ENCODE measurements at places on chromosomes 4 and X.
A peak's percentile ranks its signal among the peaks of the same experiment; 100 is the strongest.

DNA sequence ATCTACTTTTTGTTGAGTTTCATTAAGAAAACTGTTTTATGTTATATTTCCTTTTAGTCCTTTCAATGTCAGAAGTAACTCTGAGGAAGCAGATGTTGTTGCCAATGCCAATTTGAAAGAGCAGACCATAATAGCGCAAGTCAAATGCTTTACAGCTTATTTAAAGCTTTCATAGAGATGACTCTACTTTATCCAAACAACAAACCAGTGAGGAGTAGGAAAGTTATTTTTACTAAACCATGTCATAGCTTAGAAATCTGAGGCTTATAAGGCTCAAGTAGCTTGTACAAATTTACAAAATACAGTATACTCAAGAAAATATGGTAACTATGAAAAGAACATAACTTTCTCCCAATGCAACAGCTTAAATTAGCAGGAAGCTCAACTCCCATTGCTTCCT, 40.1 kb upstream of the SPOCK3 start:
- no peak for DNase-seq

- DNase-seq, result no peak
Measured at GRCh38 chr4:36159208-36159607, 85.1 kb downstream of the ARAP2 start.

DNA sequence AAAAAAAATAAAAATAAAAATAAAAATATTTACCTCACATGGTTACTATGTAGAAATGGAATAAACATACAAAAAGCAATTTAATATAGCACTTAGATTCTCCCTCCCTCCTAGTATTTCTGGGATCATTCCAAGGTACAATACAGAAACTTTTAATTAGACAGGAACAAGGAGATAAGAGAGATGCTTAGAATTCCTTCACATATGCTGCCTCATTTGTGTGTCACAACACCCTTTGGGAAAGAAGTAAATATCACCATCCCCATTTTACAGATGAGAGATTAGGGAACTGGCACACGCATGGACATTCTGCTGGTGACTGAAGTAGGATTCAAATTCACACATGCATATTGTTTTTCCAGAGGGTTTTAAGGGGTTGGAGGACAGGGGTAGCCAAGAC, 164.2 kb downstream of the APBB2 start:
- no peak for DNase-seq

DNA sequence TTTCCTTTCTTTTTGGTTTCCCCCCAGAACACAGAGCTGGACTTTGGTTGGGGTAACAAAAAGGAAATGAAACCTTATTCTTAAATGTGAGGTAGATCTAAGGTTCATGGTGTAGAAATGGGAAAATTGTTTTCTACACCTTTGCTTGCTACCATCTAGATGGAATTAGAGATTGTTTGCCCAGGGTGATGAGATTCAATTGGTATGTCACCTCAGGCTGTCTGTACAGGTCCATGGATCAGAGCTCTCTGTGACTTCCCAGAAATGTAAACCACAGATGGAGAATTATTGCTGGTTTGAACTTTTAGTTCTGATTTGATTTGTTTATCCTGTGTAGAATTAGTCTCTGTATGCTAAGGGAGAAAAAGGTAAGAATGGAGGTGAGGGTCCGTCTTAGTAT, 146.7 kb downstream of the PCDH7 start:
- DNase-seq, result no peak

- no peak for DNase-seq
Measured at GRCh38 chr4:180682776-180683175, 1560.4 kb upstream of the TENM3 start.

GRCh38 chr4:103915224-103915869, 195.6 kb upstream of the TACR3 start:
- no peak for DNase-seq

- no peak for DNase-seq
Measured at GRCh38 chr4:65482410-65482809, 187.9 kb downstream of the EPHA5 start.

DNA sequence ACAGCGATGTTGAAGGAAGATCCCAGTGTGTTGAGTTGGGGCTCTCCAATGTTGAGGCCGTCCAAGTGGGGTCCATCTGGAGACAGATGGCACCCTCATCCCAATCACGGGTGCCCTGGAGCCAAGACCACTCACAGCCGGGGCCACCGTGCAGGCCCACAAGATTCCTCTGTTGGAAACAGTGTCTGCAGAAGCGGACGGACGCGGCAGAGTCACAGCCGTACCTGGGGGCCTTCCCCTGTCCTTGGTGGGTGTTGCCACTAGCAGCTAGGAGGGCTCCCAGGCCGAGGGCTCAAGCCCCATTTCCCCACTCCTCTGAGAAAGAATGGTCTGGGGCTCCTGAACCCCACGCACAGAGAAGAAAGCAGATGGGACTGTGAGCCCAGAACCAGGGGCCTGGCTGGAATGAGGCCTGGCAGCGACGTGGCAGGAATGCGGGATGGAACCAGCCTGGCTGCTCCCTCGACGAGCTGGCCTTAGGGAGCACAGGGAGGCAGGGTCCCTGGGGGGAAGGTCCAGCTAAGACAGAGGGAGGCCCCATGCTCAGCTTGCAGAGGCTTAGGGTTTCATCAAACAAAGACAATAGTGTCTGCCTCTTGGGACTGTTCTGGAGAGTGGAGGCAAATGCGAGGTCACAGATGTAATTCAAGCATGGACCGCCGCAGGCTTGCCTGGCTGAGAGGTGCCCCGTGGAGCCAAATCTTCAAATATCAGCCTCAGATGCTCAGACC, 228.9 kb downstream of the AFAP1 start:
- no peak for DNase-seq

DNA sequence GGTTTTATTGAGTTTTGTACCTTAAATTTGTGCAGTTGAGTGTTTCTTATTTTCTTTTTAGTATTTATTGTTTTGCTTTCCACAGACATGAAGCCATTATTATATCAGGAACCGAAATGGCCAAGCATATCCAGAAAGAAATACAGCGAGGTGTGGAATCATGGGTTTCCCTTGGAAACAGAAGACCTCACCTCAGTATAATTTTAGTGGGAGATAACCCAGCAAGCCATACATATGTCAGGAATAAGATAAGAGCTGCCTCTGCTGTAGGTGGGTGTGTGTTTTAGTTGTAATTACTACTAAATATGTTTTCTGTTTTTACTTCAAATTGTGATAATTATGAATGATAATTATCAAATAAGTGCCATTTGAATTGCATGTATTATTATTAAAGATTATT, 16.5 kb downstream of the MTHFD2L start:
- DNase-seq, result no peak

GRCh38 chr4:129378364-129378763, 282.4 kb downstream of the C4orf33 start:
- no peak for DNase-seq

DNA sequence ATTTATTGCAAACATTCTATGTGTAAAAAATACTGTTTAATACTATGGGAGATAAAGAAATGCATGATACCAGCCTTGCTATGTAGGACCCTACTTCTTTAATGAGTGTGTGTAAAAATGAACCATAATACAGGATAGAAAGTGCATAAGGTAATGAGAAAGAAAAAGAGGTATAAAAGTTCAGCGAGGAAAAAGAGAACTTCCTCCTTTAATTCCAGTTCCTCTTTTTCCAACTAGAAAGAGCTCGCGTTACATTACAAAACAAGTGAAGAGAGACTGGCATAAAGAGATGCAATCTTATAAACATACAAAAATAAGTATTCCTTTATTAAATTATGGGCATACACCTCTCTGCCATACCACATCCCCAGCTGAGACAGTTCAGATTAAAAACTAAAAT, 77.4 kb downstream of the ANKRD17 start:
- DNase-seq, result no peak

DNA sequence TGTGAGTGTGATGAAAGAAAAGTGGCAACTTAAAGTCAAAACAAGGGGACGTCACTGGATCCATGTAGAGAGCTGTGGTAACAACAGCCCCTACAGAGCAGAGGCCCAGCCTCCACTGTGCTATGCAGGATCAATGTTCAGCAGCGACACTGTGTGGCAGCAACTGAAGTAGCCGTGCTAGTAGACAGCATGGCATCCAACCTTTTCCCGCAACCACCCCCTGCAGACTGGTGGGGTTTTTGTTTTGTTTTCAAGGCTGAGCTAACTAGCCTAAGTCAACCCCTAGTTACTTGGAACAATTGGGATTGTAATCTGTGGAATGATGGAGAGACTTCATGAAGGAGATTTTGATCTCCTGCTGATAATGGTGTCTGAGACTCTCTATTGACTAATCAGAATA, 44.4 kb upstream of the PPARGC1A start:
- no peak for DNase-seq

DNA sequence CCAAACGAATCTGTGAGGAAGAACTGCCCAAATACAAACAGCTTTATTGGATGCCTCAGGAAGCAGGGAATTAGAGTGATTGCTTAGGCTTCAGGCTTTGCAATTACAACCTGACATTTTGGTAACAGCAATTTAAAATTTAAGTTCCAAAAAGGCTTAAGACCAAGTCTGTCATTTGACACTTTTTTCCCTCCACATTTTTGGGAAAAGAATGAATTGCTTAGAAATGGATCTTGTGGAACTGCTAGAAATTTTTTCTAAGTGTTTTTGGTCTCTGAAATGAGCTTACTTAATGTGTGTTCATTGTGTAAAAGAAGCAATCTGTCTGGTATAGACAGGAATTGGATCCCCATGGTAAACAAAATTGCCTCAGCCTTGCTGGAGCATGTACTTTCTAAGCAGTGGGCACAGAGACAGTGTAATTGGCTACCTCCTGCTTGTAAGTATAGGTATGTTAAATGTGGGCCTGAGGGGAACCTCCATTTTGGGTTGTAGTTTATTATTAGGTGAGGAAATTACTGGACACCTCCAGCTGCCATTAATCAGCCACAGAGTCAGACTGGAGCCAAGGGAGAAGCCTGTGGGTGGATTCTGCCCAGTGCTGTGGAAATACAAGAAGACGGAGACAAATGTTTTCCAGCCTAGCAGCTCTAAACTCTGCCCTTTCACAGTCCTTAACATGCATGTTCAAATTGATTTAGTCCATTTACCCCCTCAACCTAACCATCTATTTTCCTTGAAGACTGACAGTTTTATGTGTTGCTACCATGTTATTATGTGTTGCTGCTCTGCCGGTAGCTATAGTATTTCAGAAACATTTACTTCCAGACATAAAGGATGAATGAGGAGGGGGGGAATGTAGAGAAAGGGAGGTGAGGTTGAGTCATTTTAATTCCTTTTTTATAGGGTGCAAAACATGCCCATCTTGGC, 473.0 kb downstream of the SPRY1 start:
- DNase-seq, result no peak

- DNase-seq, result no peak
Measured at GRCh38 chr4:95693594-95693993, 144.8 kb upstream of the UNC5C start.

DNA sequence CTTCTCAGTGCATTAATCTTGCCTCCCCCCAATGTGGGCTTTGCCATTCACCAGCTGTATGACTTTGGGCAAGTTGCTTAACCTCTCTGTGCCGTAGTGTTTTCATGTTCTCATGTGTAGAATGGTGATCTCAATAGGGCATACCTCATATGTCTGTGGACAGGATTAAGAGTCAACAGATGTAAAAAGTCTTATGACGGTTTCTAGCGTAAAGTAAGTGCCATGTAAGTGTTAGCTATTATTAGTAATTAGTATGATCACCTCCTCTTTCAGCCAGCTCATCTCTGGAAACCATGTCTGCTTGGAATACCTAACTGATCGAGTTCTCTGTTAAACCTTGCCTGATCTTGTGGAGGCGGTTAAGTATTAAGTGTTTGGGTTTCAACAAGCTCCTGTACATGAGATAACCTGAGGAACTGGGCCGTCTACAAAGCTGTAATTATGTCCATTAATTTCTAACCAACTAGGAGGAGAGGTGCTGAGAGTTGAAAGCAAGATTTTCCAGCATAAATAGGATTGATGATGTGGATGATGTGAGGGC, 66.3 kb downstream of the TSC22D3 start:
- DNase-seq, result no peak

DNA sequence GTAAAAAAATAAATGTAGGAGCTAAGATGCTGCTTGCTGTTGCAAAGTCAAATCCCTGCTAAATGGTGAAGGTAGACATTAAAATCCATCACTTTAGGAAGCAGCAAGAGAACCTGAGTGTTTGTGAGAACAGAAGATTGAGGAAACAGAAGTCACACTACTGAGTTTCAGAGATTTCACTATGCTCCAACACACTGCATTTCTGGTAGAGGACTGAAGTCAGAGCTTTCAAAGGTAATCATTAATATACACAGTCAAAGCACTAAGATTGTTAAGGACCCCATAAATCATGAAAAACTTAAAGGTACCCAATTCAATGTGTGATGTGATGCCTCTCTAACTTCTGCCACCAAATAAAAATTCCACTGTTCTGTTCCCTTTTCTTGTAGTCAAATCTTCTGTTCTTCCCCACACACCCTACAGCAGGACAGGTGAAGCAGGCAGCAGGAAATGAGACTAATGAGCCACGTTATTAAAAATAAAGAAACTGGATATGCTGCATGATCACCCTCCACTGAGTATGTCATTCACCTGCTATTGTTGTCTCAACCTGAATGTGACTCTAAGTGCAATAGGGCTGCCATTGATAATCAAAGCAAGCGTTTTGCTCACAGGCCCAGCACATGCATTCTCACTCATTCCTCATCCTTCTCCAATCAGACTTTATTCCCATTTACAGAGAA, 28.9 kb upstream of the APELA start:
- DNase-seq, result no peak

- no peak for DNase-seq
Measured at GRCh38 chr4:68469482-68469881, 22.2 kb downstream of the TMPRSS11E start.

- DNase-seq, result no peak
Measured at GRCh38 chr4:33323393-33323792, 2603.2 kb downstream of the PCDH7 start.

DNA sequence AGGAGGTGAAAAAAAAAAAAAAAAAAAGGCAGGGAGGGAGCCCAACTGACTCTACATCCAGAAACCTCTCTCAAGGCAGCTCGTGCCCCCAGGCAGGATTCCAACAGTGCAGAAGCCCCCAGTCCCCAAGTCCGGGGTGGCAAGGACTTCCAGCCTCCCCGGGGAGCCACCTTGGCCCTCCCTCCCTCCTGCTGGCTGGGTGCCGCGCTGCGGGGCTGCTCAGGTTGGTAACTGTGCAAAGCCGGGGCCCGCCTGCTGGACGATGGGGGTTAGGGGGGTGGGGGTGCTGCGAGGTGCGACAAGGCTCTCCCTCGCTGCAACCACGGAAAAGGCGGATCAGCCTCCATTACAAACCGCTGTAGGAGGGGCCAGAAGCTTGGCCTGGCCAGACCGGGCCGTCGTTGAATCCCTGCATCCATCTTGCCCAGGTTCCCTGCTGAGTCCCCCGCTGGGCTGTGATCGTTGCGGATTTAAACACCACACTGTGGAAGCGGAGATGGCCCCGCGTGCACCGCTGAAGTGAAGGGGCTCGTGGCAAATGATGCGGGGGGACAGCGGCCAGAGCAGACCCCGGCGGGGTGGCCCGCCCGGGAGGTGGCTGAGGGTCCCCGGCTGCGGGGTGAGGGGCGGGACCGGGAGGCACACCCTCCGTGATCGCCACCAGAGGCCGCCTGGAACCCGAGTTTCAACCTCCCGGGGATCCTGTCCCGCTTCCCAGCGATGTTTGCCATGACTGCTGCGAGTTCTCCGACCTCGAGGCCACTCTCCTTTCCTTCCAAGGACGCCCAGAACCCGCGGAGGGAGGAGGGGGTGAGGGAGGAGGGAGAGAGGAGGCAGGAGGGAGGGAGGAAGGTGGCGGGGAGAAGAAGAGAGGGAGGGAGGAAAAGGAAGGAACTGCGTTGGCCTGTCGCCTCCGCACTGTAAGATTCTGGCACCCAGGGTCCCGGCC, 58.0 kb upstream of the DDX3X start:
- DNase-seq, result peak; percentile 48
